T-cell (primary cell): ENCODE measurements at places on chromosomes 4 and X.

GRCh38 chrX:85620466-85620865 is 241.0 kb upstream of the POF1B start:
- DNase-seq = no peak

DNA sequence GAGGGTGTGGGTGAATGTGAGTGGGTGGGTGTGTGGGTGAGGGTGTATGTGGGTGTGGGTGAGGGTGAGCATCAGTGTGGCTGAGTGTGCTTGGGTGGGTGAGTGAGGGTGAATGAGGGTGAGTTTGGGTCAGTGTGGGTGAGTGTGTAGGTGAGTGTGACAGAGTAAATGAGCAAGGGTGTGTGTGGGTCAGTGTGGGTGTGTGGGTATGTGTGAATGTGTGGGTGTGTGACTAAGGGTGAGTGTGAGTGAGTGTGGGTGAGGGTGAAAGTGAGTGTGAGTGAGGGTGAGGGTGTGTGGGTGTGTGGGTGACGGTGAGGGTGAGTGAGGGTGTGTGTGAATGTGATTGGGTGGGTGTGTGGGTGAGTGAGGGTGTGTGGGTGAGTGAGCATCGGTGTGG is 1676.7 kb upstream of the TENM3 start:
- DNase-seq = no peak

- DNase-seq = no peak
Observed at GRCh38 chr4:145730026-145730425, 50.1 kb downstream of the C4orf51 start.

DNA sequence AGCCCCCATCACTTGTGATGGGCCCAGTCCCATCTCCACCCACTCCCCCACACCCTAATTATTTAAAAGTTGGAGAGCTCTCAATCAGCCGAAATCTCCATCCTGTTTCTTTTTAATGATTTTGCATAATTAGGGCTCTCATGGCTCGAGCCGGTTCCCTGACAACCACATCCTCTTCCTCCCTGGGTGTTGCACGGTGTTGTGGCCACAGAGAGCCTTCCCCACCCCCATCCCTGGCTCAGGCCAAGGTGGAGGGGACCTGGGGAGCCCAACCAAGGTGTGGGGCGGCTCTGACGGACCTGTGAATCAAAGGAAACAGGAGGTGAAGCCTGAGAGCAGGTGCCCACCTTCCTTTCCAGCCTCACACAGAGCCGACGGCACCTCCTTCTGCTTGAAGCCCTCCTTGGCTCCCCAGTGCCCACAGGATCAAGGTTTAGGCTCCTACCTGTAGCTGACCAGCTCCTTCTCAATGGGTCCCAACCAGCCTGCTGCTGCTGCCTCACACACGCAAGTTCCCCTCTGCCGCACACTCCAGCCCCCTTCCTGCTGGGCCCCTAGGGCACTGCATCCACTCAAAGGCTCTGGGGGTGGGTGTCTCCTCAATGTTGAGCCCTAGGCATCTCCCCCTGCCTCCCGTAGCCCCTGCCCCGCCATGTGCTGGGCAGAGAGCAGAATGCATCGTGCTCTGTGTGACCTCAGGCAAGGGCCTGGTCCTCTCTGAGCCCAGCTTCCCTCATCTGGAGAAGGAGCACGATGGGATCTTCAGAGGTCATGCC is 68.7 kb downstream of the WFS1 start:
- no peak for DNase-seq

GRCh38 chr4:71171592-71171991 is 167.2 kb upstream of the SLC4A4 start:
- DNase-seq = no peak

GRCh38 chrX:96692454-96692853 is 7.8 kb downstream of the DIAPH2 start:
- no peak for DNase-seq

GRCh38 chr4:85603437-85604336 is 128.7 kb downstream of the ARHGAP24 start:
- DNase-seq = no peak

DNA sequence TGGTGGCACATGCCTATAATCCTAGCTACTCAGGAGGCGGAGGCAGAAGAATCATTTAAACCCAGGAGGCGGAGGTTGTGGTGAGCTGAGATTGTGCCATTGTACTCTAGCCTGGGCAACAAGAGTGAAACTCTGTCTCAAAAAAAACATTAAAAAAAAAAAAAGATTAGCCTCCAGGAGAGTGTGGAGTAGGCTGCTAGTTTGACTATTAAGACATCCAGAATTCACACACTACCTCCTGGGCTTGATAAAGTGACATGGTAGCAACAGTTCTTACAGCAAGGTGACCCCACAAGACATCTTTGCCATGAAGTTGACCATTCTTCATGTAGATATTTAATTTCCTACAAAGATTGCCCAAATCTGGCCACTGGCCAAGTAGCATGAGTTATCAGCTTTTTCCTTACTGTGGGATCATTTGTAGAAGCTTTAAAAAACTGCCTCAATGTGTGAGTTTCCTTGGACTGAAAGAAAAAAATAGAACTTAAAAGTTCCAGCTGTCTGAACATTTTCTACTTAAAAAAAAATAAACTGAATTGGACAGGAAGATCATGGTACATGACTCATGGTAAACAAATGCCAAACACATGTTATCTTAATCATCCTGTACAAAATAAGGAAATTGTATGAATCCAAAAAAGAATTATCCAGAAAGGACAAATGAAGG is 35.3 kb upstream of the SPRY1 start:
- DNase-seq = no peak

- DNase-seq = no peak
Observed at GRCh38 chr4:1227816-1228215, 21.1 kb downstream of the CTBP1 start.

GRCh38 chr4:31083456-31083855 is 363.3 kb downstream of the PCDH7 start:
- no peak for DNase-seq

- DNase-seq = no peak
Observed at GRCh38 chr4:127304356-127304755, 328.4 kb upstream of the INTU start.

DNA sequence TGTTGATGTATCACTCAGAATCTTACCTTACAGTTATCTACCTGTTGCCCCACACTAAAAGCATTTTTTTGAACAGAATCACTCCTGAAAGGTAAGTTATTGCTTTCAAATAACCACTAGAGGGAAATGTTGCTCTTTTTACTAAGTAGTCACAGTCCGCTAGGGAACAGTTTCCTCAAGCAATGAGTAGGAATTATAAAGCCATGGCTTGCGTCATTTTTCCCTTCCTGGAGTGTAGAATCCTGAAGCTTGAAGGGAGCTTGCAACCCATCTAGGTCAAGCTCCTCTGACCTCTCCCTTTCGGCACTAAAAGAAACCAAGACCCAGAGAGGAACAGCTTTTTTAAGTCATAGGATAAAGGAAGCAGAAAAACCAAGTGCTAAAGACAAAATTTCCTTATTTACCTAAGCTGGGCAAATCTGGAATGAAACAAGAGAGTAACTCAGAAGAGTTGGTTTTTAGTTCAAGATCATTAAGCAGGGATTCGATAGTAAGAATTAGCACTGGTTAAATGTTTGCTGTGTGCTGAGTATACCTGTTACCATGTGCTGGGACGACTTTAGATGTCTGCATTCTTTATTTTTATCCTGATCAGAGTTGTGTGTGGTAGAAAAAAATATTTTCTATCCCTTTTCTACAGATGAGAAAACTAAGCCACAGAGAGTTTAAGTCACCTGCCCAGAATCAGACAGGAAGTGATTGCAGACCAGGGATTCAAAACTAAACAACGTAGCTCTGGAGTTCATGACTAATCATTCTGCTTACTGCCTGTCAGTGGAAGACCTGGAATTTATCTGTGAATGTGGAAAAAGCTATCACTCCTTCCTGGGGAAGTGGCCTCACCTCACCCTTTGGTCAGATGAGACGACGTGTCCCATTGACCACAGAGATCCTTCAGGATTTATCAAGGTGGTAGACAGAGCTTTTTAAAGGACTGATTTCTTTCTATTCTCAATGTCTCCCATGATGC is 631.5 kb downstream of the RAB28 start:
- DNase-seq = no peak

DNA sequence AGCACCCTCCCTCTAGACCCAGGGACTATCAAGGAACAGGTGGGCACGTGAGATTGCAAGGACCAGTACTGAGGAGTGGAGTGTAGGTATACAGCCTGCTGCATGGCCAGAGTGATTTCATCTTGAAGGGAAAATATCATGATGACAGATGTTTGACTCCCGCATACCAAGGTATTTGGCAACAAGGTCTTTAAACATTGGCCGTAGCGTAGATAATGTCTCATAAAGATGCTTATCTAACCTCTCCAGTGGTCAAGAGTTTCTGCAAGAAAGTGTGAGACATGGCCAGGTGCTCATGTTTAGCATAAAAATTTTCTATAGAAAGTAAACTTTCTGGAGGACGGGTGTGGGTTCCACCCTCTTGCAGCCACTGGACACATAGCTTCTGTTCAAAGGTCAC is 18.7 kb upstream of the ZNF630 start:
- no peak for DNase-seq

DNA sequence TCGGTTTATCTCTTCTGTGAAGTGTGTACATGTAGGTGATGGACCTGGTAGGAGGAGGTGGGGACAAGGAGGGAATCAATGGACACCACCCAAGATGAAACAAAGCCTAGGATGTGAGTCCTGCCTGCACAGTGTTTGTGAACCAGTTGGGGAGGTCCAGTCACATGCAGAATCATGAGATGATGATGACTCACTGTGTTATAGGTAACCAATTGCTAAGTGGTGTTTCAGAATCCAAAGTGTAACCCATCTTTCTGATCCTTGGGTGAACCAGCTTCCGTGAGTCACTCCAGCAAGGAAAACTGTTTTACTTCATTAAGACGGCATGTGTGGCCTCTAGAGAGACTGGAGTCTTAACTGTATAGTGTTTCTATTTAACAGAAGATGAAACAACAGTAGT is 57.9 kb upstream of the HPF1 start:
- no peak for DNase-seq

DNA sequence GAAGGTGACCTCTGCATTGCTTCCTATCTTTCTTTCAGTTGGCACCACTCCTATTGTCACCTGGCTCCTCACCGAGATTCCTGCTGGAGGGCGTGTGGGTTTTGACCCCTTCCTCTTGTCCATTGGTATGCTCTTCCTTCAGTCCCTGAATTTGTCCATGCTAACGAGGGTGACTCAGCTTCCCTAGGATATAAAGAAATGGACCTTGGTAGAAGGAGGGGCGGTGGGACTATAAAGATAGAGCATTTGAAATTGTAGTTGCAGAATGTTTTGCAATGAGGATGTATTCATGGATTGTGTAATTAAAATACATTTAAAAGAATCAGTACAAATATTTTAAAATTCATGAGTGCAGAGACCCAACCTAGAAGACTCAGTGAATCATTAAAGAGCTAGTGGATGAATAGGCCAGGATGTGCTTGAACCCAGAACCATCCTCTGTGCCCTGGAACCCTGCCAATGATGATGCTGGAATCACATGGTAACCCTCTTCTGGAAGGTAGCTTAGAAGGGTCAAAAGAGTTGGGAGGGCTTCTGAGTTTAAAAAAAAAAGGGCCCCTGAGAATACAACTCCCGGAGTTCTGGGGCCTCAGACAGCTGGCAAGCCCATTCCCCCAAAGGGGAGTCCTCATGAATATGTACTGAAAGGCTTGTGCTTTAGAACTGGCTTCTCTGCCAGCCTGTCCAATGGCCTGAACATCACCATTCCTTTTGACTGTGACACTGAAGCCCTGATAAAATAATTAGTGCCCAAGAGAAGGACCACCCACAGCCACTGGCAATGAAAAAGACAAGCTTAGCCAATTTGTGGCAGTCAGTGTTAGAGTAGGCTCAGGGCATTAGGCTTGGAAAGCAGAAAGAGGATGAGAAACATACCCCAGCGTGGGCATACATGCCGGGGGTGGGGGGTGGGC is 8.0 kb downstream of the XPNPEP2 start:
- DNase-seq = no peak

- DNase-seq = no peak
Observed at GRCh38 chr4:163175971-163176958, 9.6 kb upstream of the NAF1 start.

- no peak for DNase-seq
Observed at GRCh38 chr4:43932448-43932847, 516.2 kb downstream of the KCTD8 start.

- DNase-seq = no peak
Observed at GRCh38 chr4:83658806-83659205, 122.9 kb downstream of the GPAT3 start.

GRCh38 chr4:2166253-2166652 is 75.7 kb downstream of the HAUS3 start:
- no peak for DNase-seq

DNA sequence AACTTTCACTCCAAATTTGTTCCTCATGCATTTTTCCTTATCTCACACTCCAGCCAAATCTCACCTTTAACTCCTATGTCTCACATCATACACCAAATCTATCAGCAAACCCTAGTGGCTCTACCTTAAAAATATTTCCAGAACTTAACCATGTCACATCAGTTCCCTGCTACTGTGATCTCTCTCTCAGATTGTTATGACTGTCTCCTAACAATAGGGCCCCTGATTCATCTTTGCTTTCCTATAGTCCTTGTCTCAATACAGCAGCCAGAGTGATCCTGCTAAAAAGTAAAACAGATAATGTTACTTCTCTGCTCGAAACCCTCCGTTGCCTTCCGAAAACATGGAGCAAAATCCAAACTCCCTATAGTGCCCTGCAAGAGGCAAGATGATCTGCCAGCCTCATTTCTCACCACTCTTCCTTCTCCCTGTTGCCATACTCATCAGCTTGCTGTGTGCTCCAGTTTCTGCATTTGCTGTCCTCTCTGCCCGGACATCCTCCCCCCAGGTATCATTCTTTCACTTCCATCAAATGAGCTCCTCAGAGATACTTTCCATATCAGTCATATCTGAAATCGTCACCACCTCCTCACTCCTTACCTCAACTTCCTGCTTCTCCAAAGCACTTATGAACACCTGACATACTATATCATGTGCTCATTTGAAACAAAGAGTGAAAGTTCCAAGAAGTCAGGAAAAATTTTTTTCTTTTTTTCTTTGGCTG is 293.4 kb upstream of the NR3C2 start:
- no peak for DNase-seq

DNA sequence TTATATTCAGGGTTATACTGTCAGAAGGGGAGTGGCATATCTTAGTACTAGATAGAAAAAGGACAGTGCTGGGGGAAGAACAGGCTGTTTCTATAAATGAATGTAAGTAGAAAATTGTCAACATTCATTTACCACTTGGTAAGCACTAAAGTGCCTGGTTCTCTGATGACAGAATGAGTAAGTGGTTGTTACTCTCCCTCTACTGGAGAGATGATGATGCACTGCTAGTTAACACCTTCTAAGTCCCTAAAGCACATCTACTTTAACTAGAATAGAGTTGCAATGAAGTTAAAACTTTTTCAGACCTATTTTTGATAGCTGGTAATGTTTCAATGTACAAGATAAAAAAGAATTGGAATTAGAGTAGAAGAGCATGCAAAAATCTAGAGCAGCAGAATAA is 214.5 kb downstream of the KLHL4 start:
- DNase-seq = no peak

DNA sequence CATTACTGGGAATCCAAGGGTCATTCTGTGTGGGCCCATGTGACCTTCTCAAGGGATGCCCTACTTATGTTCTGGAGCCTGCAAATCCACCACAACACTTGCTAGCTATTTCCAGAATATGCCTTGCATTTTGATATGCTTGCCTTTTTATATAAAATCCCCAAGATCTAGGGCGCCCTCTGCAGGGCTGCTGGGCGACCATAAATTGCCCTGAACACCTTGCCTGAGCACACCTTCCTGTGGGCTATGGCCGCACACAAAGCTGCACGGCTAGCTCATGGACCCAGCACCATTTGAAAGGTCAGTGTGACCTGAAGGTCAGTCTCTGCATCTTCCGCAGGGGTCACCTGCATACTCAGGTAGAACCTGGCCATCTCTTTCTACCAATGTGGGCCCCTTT is 311.7 kb downstream of the NLGN4X start:
- no peak for DNase-seq

GRCh38 chr4:61771056-61771455 is 570.9 kb downstream of the ADGRL3 start:
- DNase-seq = no peak
